ENCODE measurements at places on chromosomes 4 and X. TPM values are rescaled to one million over a fixed set of nuclear protein-coding genes. Genes with fewer than 3 reads are reported as not detected.

The EDA gene
- 0.42 TPM for polyA plus RNA-seq

The GC gene
- polyA plus RNA-seq: not detected

The RPL34 gene
- 9,319 TPM for polyA plus RNA-seq

GRCh38 chr4:88734403-88734949 lies 36.8 kb upstream of the NAP1L5 start:
- H3K36me3 ChIP-seq: peaks cover 55% of the 10 kb centered on the region
- DNase-seq: no peak
- H3K4me3 ChIP-seq: no peak overlapping the region
- no peaks in the 10 kb centered on the region for H3K4me1 ChIP-seq

GRCh38 chr4:111070390-111070789 lies 447.5 kb upstream of the PITX2 start:
- no peaks in the 10 kb centered on the region for H3K27me3 ChIP-seq
- H3K4me1 ChIP-seq: no peaks in the 10 kb centered on the region
- no peak for DNase-seq
- H3K27ac ChIP-seq: no peak overlapping the region
- H3K4me3 ChIP-seq: no peak overlapping the region
- no peaks in the 10 kb centered on the region for H3K36me3 ChIP-seq

- no peak overlapping the region for H3K4me3 ChIP-seq
- no peaks in the 10 kb centered on the region for H3K4me1 ChIP-seq
- no peak overlapping the region for H3K27ac ChIP-seq
- no peak for DNase-seq
- H3K27me3 ChIP-seq: no peaks in the 10 kb centered on the region
- no peaks in the 10 kb centered on the region for H3K36me3 ChIP-seq
Measured at GRCh38 chrX:65508851-65509250, 25.7 kb downstream of the LAS1L start.
